Stimulated activated CD8-positive, alpha-beta memory T cell treated with anti-CD3 and anti-CD28 coated beads, Interleukin-4, amount 100 ng/mL, for 4 hours (primary cell): ENCODE measurements at places on chromosomes 4 and X.

DNA sequence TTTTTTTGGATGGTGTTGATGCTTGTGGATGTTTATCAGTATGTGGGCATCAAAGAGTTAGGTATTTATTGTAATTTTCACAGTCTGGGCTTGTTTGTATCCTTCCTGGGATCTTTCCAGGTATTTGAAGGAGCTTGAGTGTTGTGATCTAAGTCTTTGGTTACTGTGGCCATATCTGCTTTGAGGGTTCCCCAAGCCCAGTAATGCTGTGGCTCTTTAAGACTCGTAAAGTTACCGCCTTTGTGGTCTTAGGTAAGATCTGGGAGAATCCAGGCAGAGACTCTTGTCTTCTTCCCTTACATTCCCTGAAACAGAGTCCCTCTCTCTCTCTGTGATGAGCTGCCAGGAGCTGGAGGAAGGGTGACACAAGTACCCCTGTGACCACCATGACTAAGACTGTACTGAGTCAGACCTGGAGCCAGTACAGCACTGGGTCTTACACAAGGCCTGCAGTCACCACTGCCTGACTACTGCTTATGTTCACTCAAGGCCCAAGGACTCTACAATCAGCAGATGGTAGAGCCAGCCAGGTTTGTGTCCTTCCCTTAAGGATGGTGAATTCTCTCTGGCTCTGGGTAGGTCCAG lies 62.2 kb downstream of the FMR1NB start:
- no peak for DNase-seq

- no peak for DNase-seq
Observed at GRCh38 chr4:102116121-102116520, 229.2 kb downstream of the SLC39A8 start.

DNA sequence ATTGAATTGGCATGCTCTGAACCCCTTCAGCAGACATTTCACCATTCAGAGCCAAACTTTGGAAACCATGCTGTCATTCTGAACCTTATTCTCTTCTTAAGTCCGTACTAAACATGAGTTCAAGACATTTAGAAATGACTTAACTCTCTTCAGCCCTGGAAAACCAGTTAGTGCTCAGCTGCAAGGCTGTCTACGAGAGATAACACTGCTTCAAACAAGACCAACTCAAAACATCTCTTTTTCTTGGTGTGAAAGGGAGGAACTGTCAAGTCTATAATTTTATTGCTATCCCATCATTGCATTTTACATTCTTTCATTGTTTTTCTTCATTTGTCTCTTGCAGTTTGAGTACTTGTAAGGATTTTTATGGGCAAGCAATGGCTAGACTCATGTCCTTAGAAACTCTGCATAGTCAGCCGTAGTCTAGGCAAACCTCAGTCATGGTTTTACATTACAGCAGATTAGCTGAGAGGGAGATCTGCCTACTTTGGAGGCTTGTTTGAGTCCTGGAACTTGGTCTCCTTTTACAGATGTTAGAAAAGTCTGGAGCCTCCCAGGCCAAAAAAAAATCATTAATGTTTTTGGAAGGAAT lies 120.6 kb upstream of the JADE1 start:
- DNase-seq, result no peak

- no peak for DNase-seq
Observed at GRCh38 chrX:2708021-2708420, 16.9 kb downstream of the CD99 start.

DNA sequence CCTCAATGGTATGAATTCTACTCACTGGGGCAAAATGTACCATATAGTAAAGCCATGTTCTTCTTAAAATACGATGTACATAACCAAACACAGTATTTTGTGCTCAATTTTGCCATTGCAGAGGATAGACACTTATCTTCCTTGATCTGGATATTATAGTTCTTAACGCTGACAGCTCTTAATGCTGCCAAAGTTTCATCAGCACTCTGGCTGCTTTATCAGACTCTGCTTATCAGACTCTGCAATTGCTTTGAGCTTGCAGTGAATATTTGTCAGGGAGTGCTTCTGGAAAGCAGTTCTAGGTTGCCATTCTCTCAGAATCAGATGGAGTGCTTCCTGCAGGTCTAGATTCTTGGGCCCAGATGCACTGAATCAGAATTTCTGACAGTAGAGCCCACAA lies 863.1 kb downstream of the CCSER1 start:
- DNase-seq, result no peak

- DNase-seq, result no peak
Observed at GRCh38 chrX:574251-574650, 56.3 kb upstream of the SHOX start.

DNA sequence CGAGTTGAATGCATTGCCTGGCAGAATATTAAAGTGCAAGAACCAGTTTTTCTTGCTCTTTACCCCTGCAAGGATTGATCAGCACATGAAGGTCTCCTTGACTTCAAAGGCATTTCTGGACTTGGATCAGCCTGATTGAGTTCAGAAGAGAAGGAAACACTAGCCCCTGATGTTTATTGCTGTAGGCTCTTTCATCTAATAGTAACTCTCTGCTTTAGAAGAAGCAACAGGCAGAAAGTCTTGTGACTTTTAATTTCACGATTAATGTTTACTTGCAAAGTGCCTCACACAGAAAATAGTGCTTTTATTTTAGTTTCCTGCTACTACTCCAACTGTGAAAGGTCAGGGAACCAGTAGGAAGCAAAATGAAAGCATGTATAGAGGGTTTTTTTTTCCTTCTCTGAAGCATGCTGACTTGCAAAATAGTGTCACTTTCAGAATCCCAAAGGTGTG lies 69.1 kb downstream of the PCDH7 start:
- DNase-seq, result no peak

DNA sequence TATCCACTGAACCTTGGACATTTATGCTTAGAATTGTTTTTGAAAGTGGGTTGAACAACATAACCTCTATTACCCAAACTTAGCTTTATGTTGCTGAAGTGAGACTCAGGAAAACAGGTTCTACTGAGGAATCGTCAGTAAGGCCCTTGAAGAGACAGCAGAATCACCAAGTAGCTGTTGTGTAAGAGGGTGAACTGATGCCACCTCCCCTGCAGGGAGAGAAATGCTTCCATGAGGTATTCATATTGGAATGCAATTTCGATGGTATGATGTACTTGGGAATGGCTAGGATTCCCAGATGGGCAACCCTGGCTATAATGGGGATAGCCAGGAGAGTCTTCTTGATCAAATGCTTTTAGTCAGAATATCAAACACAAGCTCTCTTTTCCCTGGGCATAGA lies 4.1 kb upstream of the SCRG1 start:
- DNase-seq, result no peak

GRCh38 chr4:88985088-88985773 lies 71.8 kb downstream of the FAM13A start:
- no peak for DNase-seq

DNA sequence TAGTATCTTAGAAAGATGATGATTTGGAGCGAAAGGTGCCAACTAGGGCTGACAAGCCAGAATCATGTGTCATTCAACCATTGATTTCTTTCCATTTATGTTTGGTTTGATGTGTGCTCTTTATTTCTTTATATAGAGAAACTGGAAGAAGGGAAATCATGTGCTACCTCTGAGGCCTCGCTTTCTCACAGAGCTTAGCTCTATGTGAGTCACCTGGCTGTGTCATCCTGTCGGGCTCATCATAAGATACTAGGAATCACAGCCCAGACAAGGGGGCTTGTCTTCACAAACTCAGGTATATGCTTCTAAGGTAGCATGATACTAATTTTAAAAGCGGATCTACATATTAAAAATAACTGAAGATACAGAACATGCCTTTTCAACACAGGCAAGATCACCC lies 81.7 kb upstream of the GPM6B start:
- DNase-seq, result no peak

DNA sequence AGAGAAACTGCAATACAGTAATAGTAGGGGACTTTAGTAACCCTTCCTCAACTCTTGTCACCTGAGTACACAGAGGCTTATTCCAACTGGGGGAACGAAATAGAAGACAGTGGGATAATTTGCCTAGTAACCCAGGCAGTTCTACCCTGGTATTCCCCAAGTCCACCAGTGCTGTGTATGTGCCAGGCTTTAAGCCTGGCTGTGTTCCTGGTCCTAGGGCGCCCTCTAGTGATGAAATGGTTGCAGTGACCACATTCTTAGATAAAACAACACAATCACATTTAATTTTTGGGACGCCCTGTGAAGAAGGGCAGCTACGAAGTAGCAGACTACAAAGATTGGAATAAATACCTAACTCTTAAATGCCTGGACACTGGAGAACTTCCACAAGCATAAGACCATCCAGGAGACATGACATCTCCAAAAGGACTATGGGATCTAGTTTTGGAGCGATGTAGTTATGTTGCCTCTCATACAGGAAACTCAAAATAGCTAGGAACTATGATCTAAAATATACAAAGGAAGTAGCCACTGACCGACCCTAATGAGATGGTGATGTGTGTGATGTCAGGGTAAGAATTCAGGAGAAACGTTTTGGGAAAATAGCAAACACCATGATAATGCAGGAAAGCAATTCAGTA lies 288.5 kb upstream of the ZCCHC13 start:
- peak; percentile 28 for DNase-seq

DNA sequence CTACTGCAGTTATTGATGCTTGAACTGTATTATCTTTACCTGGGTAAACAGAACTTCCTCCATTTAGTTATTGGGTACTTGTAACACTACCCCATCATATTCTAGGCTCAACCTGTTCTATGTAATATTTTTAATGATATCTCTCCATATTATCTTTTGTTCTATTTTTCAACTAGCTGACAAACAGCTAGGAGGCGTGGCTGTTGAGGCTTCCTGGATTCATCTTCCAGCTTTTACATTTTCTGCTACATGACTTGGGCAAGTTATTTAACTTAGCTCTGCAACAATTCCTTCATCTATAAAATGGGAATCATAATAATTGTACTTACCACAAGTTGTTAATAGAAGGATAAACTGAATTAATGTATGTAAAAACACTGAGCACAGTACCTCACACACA lies 349.3 kb downstream of the PTTG2 start:
- DNase-seq, result no peak

- peak; percentile 82 for DNase-seq
Observed at GRCh38 chrX:130268449-130269170, at the start of gene ZNF280C. ZNF280C (minus strand) TSS chrX:130268899; CDS start chrX:130260449, 8,450 bp downstream.

GRCh38 chr4:113979148-113979904 lies at the start of gene ARSJ:
ARSJ (minus strand) TSS chr4:113979647; CDS start chr4:113978834, 813 bp downstream.
- DNase-seq, result no peak

GRCh38 chrX:15860921-15861320 lies 6.3 kb upstream of the AP1S2 start:
- no peak for DNase-seq

DNA sequence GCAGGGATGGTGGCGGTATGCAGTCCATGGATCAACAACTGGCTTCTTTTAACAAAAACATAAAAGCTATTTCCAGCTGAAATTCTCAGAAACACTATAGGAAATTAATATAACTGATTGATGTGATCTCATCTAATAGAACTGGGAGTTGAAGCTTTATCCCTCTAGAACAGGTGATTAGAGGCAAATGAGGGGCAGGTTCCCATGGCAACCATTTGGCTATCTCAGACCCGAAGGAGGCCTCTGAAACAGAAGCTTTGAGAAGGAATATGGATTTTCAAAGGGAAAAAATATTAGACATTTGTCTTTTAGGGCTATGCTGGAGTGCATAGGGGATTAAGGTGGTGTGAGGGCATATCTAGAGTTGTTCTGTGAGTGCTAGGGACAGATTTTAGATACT lies 50.0 kb downstream of the IGSF1 start:
- DNase-seq, result no peak

GRCh38 chr4:37976507-37976906 lies 16.3 kb downstream of the PTTG2 start:
- no peak for DNase-seq

- DNase-seq, result no peak
Observed at GRCh38 chrX:29744966-29745365, 470.4 kb upstream of the MAGEB2 start.

GRCh38 chr4:143099693-143100092 lies 85.0 kb upstream of the USP38 start:
- no peak for DNase-seq

GRCh38 chrX:41313419-41313818 lies 20.5 kb upstream of the DDX3X start:
- DNase-seq, result no peak

- no peak for DNase-seq
Observed at GRCh38 chrX:39477762-39478120, 620.0 kb downstream of the BCOR start.

GRCh38 chr4:9600246-9600645 lies 156.0 kb downstream of the DEFB131A start:
- DNase-seq, result no peak

DNA sequence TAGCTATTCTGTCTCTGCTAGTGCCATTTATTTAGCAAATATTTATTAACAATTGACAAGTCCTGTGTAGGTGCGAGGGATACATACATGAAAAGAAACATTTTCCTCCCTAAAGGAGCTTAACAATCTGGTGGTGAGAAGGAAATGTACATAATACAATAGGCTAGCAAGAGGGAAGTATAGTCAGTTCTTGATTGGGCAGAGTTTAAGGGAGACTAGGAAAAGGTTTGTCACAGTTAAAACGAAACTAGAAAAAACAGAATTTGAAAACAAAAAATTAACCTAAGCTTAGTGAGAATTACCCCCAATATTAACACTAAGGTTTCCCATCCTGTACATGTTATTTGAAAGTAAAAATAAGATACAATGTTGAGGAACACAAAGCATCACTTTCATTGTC lies 8.6 kb upstream of the MAML3 start:
- no peak for DNase-seq

GRCh38 chr4:144906181-144906925 lies 191.6 kb downstream of the ANAPC10 start:
- DNase-seq, result no peak

DNA sequence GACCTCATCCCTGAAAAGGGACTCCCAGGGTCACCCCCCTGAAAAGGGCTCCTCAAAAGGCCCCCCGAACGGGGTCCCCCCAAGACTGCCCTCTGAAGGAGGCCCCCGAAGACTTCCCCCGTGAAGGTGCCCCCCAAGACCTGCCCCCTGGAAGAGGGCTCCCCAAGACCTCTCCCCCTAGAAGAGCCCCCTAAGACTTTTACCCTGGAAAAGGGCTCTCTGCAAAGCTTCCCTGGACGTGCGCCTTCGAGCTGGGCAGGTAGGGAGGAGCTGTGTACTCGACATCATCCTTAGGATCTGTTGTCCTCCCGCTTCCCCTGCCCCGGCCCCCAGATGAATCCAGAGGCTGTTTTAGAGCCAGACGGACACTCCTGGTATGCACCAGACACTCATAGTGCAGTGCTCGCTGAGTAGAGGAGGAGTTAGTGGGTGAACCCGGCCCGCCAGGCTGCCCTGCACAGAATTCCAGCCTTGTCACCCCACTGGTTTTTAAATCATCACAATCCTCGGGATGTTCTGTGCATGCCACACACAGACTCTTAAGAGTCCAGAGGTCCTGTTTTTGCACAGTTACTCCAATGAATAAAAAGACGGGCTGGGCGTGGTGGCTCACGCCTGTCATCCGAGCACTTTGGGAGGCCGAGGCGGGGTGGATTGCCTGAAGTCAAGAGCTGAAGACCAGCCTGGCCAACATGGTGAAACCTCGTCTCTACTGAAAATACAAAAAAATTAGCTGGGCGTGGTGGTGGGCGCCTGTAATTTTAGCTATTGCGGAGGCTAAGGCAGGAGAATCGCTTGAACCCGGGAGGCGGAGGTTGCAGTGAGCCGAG lies 5.7 kb upstream of the SLC25A6 start:
- no peak for DNase-seq
